Neural progenitor cell (in vitro differentiated cells): ENCODE measurements at places on chromosomes 12 and 14.

DNA sequence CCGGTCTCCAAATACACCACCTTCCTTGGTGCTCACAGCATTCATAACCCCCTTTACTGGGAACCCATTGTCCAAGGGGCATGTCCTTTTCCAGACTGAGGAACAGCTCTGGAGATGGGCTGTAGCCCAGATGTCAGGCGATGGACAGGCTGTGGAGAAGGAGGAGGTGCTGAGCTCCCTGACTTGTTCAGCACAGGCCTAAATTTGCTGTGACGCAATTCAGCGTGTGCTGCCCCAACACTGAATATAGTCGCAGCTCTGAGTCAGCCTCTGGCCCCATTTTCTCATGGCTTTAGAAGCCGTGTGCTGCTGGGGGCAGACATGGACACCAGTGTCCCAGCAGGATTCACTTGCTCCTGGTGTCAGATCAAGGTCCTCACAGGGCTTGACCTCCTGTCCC lies 269.1 kb downstream of the EMP1 start:
- no peak for DNase-seq

GRCh38 chr14:69284170-69284569 lies 24.2 kb downstream of the GALNT16 start:
- no peak for DNase-seq

DNA sequence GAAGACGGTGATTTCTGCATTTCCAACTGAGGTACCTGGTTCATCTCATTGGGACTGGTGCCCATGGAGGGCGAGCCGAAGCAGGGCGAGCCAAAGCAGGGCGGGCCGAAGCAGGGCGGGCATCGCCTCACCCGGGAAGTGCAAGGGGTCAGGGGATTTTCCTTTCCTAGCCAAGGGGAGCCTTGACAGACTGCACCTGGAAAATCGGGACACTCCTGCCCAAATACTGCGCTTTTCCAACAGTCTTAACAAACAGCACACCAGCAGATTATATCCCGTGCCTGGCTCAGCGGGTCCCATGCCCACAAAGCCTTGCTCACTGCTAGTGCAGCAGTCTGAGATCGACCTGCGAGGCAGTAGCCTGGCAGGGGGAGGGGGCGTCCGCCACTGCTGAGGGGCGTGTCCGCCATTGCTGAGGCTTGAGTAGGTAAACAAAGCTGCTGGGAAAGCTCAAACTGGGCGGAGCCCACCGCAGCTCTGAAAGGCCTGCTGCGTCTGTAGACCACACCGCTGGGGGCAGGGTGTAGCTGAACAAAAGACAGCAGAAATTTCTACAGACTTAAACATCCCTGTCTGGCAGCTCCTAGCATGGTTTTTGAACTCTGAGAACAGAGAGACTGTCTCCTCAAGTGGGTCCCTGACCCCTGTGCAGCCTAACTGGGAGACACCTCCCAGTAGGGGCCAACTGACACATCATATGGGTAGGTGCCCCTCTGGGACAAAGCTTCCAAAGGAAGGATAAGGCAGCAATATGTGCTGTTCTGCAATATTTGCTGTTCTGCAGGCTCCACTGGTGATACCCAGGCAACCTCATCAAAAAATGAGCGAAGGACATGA lies 77.2 kb downstream of the BAZ1A start:
- DNase-seq: peak; percentile 13

DNA sequence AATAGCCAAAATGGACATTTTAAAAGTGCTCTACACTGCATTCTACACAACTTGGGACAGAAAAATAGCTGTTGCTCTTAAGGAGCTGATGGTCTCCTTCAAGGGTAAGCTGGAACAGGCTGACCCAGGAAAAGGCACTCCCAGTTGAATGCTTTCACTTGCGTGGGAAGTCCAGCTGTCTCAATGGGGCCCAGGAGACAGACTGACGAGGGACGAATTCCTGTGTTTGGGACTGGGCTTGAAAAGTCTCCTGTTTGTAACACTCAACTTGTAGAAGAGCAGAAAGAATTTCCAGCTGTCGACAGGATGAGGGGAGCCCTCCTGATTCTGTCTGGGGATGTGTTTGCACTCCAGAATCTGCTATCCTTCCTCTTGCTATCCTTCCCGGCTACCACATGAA lies 180.8 kb downstream of the ZFP36L1 start:
- DNase-seq: no peak

DNA sequence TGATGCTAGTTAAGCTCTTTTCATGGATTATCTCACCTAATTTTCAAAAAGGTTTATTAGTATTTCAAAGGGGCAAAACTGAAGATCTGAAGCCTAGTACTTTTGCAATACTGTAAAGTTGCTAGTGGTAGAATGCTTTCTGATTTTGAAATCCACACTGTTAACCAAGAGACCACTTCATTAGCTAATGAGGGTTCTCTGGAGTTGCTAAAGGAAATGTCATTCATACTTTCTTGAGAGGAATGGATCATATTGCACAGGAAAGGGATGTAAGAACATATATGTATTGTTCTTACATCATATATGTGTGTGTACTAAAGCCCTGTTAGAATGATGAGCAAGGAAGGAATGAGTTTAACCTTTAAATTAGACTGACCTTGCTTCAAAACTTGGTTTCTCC lies 39.0 kb upstream of the LDHB start:
- no peak for DNase-seq

DNA sequence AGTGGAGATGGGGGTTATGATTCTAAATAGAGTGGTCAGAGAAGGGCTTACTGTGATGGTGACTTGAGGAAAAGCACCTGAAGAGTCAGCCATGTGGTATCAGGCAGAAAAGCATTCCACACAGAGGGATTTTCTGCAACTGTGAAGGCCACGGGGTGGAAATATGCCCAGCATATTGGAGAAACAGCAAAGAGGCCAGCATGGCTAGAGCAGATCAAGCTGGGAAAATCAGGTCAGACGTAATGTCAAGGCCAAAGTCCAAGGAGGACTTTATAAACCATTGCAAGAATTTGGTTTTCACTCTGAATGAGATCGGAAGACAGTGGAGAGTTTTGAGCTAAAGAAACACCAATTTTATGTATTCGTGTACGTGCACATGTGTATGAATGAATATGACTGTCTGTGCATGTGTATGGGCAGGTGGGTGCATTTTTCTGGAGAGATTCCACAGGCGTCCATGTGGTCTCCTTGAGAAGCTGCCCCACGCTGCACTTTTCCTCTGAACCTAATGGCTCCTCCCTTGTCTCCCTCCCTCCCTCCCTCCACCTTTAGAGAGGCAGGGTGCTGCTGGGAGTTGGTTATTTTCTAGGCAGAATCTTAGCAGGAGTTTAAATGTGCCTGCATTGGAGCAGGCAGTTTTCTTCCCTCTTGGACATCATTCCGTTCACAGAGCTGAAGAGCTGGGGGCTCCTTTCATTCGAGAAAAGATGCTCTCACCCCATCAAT lies 97.4 kb upstream of the PPP4R3A start:
- DNase-seq: no peak

DNA sequence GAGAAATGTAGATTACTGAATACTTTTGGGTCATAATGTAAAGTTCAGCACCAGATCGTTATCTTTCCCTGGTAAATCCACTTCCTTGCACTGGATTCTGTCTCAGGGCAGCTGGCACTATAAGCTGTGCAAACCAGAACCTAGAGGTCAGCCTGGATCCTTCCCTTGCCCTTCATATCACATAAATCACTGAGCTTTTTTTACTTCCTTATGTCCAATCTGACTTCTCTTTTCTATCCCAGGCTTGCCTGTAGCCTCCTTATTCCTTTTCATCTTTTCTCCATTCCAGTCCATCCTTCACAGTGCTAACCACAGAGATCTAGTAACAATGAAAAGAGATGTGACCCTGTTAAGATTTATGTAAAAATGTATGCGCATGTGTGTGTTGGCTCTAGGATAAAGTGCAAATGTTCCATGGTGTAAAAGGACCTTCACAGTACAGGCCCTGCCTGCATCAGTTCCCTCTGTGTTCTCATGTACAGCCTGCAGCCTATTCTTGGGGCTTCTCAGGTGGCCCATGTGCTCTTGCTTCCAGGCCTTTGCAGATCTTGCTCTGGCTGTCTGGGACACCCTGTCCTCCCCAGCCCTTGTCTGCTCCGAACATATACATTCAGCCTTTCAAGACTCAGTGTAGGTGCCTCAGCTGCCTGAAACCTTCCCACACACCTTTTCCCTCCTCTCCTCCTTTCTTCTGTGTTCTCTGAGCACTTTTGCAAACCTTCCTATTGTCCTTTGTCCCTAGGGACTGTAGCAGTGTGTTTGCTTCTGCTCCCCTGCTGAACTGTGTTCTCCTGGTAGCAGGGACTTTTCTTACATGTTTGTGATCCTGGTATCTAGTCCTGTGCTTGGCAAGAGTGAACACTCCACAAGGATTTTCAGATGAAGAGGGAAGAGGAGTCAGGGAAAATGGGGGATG lies 30.0 kb downstream of the PELI2 start:
- no peak for DNase-seq
